ENCODE measurements at places on chromosomes 11 and 22.
A peak's percentile ranks its signal among the peaks of the same experiment; 100 is the strongest.

DNA sequence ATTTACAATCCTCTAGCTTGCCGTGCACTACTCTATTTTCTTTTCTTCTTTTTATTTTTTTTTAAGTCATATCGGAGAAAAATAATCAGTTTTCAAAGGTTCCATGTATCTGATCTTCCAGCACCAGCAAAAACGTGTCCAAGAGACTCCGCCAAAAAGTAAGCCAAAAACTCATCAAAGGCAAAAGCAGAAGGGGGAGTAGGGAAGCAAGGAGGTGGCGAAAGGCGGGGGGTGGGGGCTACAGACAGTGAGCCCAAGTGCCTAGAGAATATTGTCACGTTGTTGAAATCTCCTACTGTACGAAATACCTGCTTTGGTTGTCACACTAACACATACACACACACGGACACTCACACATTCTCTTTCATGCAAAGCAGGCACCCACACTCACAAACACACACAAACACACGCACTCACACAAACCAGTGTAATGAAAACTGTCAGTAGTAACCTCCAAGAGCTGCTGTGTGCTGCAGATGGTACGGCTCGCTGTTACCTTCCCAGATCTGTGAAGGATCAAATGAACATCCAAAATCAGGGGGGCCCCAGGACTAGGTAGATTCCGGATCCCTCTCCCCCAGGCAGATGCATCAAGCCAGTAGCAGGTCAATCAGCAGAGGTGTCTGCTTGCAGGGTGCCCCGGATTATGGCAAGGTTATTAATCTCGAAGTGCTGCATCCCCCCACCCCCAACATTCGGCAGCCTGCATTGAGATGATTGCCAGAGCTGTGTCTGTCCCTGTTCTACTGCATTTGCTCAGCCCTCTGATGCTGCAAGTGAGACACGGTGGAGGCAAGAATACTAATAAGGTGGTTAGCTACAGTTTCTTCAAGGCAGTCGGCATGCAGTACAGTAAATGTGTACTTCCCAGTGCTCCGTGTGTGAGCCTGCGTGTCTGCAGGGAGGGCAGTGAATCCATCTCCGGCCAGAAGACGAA, at the start of gene LRRC4C:
TSS of gene LRRC4C (minus strand) at position 188 of the 937 bp plus-strand sequence.
- DNase-seq = peak; percentile 39

GRCh38 chr22:31637891-31638618, 24.0 kb downstream of the PISD start:
- DNase-seq = no peak

DNA sequence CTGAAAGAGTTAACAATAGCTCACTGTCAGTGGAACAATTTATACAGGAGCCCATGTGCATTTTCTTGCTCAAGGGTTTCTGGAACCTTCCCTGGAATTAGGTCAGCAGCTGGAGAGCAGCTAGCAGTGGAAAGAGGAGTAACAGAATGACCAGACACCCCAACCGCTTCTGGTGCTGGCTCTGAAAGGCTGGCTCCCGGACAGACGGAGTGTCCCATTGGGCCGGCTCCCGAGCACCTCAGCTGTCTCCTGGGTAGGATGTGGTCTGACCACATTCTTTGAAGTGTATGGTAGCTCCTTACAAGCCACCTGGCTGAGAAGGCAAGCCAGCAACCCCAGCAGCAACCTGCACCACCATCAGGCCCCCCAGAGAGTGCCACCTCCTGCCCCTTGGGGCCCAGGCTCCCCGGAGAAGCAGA, 44.7 kb downstream of the ABTB2 start:
- no peak for DNase-seq

GRCh38 chr11:1870721-1871466, 18.0 kb downstream of the LSP1 start:
- DNase-seq = no peak

DNA sequence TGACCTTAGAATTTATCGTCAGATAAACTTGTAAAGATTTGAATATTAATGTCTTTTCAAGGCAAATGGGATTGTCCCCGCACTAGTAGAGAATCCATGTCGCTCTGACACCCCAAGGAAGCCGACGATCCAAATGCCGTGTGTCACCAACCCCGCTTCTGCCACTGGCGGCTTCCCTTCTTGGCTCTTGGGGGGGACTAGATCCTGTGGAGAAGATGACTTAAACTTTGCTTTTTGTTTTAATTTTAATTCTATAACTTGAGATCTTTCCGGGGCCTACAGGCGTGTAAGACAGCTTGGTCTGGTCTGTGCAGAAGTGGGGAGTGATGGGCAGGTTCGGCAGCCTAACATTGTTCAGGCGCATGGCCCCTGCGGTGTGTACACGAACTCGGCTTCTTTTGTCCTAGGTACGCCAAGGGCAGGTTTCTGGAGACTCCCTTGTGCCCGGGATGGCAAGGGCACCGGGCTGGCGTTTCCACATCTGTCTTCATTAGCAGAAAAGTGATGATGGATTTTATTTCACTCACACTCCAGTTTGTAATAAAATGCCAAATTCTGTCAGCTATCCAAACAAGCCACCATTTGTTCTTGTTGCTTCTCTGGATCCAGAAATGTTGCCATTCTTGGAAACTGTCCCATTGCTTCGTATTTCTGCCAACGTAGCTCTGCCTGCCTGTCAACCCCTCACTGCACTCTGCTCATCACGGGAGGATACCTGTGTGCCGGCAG, 6.7 kb downstream of the YDJC start:
- DNase-seq = no peak

GRCh38 chr22:50730941-50731661, 6.9 kb upstream of the ACR start:
- no peak for DNase-seq

GRCh38 chr11:35620795-35621194, 2.5 kb downstream of the FJX1 start:
- DNase-seq = no peak

DNA sequence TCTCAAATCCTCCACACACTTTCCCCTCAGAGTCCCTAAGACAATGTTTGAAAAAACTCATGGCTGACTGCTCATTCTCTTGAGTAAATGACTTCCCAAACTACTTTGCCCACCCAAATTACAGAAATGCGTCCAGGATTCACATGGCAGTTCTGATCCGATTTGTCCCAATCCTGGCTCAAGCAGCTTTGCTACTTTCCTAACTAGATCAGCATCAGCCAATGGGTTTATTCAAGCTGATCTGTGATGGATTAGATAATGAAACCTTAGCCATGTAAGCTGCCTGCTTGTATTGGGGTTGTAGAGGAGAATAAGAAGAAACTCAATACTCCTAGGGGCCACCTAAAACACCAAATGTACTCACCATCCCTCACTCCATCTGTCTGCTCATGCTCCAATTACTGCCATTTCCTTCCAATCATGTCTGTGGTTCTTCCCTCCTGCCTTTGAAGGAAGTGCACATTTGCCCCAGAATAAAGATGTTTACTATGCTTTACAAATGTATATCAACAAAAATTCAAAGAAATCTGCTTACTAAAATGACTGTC, 6.9 kb downstream of the RBFOX2 start:
- no peak for DNase-seq

DNA sequence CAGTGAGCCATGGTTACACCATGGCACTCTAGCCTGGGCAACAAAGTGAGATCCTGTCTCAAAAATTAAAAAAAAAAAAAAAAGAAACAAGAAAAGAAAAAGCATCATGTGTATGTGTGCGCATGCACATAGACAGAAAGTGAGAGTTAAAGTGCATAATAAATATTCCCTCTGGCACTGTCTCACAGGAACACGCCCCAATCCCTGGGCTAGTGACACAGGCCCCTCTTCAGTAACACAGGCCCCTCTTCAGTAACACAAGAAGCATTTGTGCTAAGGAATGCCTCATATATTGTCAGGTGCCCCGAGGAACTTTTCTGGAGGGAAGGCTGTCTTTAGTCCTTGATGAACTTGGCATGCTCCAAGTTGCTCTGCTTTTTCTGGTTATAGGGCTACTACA, 57.5 kb downstream of the RPL27A start:
- DNase-seq = no peak

- DNase-seq = no peak
Observed at GRCh38 chr22:37030560-37031281, 11.2 kb downstream of the MPST start.

Measured in NCI-H2081 (cell line).